ENCODE measurements at places on chromosomes 4 and X.

DNA sequence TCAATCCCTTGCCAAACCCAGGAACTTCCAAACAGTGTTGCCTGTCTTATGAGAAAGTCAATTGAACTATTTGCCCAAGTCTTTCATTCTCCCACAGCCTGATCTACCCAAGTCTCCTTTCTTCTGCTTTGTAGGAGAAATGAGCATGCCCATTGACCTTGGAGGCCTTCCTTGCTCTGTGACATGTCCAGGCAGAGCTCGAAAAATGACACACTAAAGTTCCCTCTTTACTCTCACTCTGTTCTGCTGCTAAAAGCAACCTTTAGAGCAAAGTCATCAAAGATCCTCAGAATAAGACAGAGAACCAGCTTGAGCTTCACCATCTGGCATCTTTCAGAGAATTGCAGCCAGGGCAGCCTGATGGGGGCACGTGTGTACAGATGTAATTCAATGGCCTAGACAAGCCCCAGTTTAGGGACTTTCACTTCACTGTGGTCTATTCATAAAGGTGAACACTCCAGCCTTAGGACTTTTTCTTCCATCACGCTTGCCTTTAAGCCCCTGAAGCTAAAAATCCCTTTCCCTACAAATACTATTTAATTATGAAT lies 136.4 kb downstream of the AMELX start:
- DNase-seq, result no peak

GRCh38 chr4:168917138-168917779 lies 92.8 kb downstream of the CBR4 start:
- peak; percentile 20 for DNase-seq

GRCh38 chr4:73589887-73590801 lies 30.1 kb downstream of the RASSF6 start:
- DNase-seq, result peak; percentile 18

DNA sequence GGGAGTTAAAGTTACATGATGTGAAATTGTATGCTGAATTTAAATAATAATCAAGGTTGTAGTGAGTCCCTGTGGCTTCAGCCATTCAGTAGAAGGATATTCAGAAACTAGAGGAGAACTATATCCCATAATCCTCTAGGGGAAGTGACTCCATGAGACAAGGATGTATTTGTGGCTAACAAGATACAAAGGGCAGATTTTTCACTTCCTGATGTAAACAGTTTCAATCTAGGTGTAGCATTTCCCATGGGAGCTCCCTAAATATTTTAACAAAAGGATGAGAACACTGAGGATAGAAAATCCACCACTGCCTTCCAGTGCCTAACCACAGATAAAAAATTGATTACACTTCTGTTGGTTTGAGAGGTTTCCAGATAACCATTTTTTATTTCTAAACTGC lies 435.4 kb upstream of the TENM3 start:
- DNase-seq, result no peak

DNA sequence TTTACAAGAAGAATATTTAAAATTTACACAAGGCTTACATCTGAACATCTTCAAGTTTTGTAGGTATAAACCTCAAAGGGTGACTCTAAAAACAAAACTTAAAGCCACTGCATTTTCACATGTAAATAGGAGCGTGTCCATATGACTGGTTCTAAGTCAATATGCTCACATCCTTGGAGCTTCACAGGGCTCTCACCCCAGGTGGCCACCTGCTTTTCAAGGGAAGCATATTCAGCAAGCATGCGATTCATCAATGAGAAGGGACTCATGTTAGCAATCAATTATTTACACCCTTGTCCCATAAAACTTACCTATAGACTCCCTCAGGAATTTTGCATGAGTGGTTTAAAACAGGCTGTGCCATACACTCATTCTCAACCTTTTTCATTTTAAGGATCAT lies 17.8 kb upstream of the KLHL34 start:
- no peak for DNase-seq

DNA sequence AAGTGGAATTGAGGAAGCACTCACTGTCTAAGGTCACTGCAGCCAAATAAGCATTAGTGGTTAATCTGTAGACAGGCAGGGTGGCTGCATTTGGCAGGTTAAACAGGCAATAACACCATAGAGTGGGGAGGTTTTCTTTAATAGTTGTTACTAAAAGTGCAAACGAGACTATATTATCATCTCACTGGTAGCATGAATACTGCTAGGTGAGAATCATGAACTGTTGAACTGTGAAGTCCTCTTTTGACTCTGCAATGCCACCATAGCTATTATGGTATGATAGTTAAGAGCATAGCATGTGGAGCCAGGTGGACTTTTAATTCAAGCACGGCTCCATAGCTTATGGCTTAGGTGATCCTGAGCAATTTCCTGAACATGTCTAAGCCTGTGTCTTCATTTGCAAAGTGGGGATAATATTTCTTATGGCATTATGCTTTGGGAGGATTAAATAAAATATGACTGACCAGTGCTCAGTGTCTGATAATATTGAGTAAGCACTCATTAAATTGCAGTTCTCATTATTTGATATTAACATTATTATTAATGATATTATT lies 235.6 kb upstream of the HHIP start:
- DNase-seq, result no peak

DNA sequence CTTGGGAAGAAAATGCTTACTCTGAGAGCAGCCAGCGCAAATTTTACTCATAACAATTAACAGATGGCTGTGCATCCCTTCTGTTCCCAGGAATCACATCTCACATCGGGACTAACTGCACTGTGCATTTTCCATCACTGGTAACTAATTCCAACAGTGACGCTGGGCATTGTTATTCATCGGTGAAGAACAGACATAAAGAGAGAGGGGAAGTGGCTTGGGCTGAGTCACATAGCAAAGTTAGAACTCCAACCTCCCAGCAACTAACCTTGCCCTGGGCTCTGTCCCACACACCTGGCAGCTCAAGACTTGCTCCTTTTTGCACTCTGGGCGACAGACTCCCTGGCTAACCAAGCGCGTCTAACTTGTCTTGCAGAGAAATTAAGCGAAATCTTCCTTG lies 6.4 kb upstream of the LONRF3 start:
- no peak for DNase-seq

GRCh38 chrX:26649534-26649933 lies 433.6 kb downstream of the MAGEB5 start:
- no peak for DNase-seq

DNA sequence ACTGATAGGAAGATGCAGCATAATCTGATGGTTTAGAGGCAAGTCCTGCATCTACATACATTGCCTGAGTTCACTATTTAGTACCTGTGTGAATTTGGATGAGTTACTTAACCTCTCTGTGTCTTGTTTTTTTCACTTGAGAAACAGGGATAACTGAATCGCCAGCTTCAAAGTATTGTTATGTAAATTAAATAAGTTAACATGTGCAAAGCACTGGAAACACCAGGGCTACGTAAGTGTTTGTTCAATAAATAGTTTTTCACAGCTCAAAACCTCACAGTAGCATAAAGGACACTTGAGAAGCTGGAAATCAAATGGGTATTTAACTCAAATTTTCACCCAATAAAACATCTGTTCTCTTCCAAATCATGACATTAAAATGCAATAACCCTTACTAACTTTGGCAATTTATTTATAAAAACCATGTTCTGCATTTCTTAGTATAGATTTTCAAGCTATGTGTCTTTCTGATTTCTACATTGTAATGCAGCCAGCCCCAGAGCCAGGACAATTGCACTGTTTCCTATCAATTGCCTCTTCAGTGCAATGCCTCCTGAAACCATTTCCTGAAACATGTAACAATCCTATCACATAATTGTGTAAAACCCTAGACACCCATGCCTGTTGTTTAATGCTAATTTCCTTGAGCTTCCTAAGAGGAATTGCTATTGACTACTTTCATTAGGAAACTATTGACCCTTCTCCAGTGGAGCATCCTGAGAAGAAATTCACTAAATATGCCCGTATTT lies 177.1 kb downstream of the UNC5C start:
- DNase-seq, result no peak

- no peak for DNase-seq
Observed at GRCh38 chrX:136865270-136866158, 15.0 kb downstream of the RBMX start.

DNA sequence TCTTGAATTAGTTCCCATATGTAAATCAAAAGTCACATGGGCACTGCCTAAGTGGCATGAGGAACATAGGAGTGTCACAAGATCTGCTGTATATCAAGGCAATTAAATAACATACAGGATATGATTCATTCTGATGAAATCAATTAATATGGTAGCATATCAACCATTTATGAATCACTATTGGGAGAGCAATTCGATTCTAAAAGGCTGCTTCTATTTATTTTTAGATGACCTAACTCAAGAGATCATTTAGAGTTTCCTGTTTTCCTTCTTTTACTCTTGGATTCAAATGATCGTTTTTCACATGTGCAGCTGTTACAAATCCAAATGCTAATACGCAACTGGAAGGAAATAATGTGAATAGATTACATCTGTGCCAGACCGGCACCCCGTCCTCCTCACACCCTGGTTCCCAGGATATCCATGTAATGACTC lies 81.9 kb downstream of the HCCS start:
- no peak for DNase-seq

- DNase-seq, result no peak
Observed at GRCh38 chr4:150464523-150464922, 117.4 kb upstream of the MAB21L2 start.

DNA sequence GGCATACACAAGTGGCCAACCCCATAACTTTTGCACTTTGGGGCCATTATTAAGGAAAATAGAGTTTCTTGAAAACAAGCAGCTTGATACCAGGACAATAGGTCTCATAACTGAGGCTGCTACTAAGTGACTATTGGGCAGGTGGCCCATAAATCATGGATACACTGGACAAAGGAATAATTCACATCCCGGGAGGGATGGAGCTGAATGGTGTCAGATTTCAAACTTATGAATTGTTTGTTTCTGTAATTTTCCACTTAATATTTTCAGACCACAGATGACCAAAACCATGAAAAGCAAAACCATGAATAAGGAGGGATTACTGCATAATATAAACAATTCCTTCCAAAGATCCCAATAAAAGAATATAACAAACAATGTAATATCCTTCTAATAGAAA lies 114.4 kb downstream of the WDFY3 start:
- DNase-seq, result no peak

DNA sequence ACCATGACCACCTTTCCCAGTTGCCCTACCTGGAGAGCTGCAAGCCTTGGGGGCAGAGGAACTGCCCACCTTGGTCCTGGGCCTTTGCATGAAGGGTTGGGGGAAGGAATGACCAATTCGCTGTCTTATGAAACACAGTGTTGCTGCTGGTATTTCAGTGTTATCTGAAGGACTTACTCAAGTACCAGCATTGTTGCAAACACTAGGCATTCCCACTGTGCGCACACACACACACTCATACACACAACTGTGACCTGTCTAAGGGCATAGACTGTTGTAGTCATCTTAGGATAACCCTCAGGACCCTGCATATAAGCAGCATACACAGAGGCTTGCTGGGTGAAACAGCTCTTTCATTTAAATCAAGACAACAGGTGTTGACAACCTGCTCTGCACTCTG lies 210.9 kb downstream of the EVC2 start:
- DNase-seq, result no peak

DNA sequence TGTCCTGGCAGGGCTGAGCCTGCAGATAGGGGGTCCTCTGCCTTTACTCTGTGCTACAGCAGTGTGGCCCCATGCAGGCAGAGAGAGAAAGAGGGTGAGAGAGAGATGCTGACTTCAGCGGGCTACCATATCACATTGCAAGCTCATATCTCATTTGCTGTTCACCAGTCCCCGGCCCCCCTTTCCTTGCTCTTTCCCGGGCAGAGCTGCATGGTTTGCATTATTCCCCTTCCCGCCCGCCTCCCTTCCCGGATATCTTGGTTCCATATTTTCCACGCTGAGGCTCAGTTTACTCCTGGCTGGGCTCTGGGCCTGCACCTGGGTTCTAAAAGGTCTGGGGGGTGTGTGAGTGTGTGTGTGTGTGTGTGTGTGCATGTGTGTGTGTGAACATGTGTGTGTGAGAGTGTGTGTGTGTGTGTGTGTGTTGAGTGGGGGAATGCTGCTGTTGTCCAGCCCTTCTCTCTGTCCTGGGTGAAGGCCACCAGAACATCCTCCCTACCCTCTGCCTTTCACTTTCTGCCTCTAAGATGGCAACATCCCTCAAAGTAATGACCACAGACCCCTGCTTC lies 63.5 kb downstream of the PJA1 start:
- DNase-seq, result no peak

- DNase-seq, result no peak
Observed at GRCh38 chrX:1108501-1109445, 103.7 kb downstream of the CRLF2 start.

DNA sequence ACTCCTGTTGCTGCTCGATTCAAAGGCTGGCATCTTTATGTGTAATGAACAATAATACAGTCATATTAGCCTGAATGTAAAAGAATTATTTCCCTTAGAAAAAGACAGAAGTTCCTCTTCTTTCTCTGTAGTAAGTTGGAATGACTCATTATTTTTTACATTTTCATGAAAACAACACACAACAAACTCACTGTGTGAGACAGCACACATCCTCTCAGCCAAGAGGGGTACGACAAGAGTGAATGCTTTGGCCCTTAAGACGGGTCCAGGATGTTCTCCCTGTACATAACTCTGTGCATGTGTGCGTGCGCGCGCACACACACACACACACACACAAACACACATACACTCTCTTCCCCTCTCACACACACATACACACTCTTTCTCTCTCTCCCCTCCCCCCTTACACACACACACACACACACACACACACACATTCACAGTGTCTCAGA lies 72.8 kb downstream of the MANBA start:
- DNase-seq, result no peak

DNA sequence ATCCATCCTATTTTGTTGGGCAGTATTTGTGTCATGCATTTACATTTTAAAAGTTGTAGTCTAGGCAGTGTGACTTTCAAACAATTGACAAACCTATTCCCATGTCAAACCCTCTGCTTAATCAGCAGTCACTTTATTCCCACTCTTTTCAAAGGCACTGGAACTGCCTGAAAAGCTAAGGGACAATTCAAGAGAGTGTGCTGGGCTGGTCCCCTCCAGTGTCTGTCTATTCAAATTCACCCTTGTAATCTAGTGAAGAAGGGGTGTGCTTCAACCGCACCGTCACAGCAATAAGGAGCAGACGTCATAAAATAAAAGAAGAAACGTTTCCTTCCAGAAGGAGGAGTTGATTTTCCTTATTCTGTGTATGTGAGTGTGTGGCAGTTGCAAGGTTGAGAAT lies 197.0 kb upstream of the MAD2L1 start:
- no peak for DNase-seq

GRCh38 chr4:129094347-129094746 lies 1.0 kb upstream of the SCLT1 start:
- no peak for DNase-seq

GRCh38 chr4:52976523-52977230 lies 114.6 kb downstream of the RASL11B start:
- no peak for DNase-seq
